Activated CD4-positive, alpha-beta T cell treated with anti-CD3 and anti-CD28 coated beads for 36 hours (primary cell): ENCODE measurements at places on chromosomes 5 and 9. TPM values are rescaled to one million over a fixed set of nuclear protein-coding genes. Genes with fewer than 3 reads are reported as not detected.
A peak's percentile ranks its signal among the peaks of the same experiment; 100 is the strongest.

- H3K4me1 ChIP-seq: peaks cover 48% of the 10 kb centered on the region
- H3K36me3 ChIP-seq: peaks cover 27% of the 10 kb centered on the region
- H3K27me3 ChIP-seq: no peaks in the 10 kb centered on the region
- H3K4me3 ChIP-seq: peak overlapping the region; percentile 94
- DNase-seq: no peak
These were observed 797 bp upstream of the FBXO38 start for GRCh38 chr5:148382961-148383360.

DNA sequence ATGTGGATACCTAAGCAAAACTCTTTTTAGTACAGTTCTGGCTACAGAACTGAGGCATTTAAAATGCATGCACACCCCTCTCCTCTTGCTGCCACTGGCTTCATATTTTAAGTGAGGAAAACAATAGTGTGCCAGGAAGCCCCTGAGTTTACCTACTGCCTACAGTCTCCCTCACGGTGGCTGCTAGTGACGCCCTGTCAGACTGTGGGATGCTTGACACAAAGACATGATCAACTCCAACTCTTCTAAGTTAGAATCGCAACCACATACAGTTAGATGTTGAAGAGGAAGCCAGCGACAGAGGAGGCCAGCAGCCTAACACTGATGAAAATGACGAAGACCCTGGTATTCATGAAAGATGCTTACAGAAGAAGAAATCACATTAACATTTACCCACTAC, 1.3 kb downstream of the SEC16A start:
- peaks cover 31% of the 10 kb centered on the region for H3K36me3 ChIP-seq
- peak overlapping the region; percentile 96 for H3K27ac ChIP-seq
- peaks cover 35% of the 10 kb centered on the region for H3K4me1 ChIP-seq
- H3K4me3 ChIP-seq: peak overlapping the region; percentile 97
- DNase-seq: no peak

GRCh38 chr9:92882276-92882675, 4.4 kb upstream of the ZNF484 start:
- DNase-seq: no peak
- no peak overlapping the region for H3K4me3 ChIP-seq
- no peaks in the 10 kb centered on the region for H3K27me3 ChIP-seq
- H3K36me3 ChIP-seq: peaks cover 3% of the 10 kb centered on the region
- H3K27ac ChIP-seq: no peak overlapping the region

DNA sequence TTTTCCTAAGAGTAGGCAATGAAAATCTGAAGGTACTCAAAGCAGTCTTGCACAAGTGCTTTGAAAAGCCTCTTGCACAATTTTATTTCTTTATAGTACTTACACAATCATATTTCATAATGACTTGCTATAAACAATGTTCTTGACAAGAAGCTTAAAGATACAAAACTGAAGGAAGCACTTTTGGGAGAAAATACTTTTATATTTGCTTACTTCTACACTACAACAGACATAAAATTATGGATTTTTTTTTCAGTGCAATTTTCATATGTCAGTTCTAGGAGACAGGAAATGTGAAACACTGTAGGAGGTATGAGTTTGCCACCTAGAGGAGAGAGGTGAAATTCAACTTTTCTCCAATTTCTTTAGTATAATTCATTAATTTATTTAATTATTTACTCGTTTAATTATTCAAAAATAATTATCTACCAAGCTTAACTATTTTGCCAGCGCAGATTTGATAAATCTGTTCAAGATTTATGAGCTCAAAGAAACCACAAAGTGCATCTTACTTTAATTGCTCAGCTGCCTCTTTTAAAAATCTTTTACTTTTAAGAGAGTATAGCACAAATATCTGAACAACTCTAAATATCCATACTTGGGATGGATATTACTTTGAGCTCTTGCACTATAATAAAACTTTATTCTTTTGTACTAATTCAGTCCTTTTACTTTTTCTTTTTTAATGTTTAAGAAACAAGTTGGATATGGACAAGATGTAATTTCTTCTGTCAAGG, 29.0 kb upstream of the CDKN2B start:
- H3K27ac ChIP-seq: no peak overlapping the region
- no peak overlapping the region for H3K4me3 ChIP-seq
- H3K4me1 ChIP-seq: peaks cover 5% of the 10 kb centered on the region
- no peak for DNase-seq
- peaks cover 14% of the 10 kb centered on the region for H3K27me3 ChIP-seq
- H3K36me3 ChIP-seq: no peaks in the 10 kb centered on the region

TLX3 gene
- not detected for total RNA-seq
